ENCODE measurements at places on chromosomes 12 and 14. TPM values are rescaled to one million over a fixed set of nuclear protein-coding genes. Genes with fewer than 3 reads are reported as not detected.

SYNDIG1L gene
- 0.34 TPM for total RNA-seq

CIROP gene
- total RNA-seq, result not detected

FAIM2 gene
- total RNA-seq, result not detected

BBS10 gene
- 12.9 TPM for total RNA-seq

TTC9 gene
- 9.0 TPM for total RNA-seq

GPR84 gene
- total RNA-seq, result not detected

GUCY2C gene
- 1.2 TPM for total RNA-seq

CAPZA3 gene
- 0.36 TPM for total RNA-seq

CIT gene
- 44.1 TPM for total RNA-seq

GRCh38 chr14:74589291-74589879, 22.7 kb downstream of the LTBP2 start:
- DNase-seq, result no peak

DNA sequence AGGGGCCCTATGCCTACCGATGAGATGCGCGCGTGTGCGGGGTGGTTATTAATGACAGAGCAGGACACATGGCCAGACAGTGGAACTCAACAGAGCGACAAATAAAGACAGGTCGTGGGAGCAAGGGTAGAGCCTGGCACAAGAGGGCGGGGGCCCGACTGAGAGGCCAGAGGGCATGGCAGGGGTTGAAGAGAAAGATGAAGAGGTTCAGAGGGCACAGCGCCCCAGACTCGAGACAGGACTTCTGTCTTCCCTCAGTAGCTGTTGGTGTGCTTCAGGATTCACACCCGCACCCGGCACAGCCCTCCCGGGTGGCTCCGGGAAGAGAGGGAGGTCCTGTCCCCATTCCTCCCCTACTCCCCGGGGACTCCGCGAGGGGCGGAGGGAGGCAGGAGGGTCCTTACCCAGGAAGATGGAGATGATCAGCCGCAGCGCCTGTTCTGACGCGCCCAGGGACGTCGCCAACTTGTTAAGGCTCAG, 366 bp downstream of the LPCAT3 start:
- no peak for DNase-seq

DNA sequence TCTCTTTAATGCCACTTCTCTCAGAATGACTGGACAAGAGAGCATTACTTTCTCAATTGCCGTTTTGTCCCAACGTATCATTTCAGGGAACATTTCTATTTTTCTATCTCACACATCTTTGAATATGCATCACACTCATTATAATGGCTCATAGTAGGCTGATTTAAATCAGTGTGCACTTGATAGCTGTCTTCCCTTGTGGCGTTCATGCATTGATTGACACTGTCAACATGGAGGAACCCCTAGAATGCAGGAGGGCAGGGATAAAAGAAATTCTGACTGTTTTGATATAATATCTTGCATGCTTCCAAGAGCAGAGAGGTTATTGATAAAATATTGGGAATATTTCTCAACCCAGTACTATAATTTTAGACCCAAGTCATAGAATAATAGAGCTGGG, 1528.9 kb upstream of the FLRT2 start:
- DNase-seq, result no peak

- no peak for DNase-seq
Measured at GRCh38 chr12:68591734-68592418, 18.8 kb upstream of the RAP1B start.

- DNase-seq, result peak; percentile 39
Measured at GRCh38 chr12:71439613-71440344, at the start of gene LGR5. TSS of gene LGR5 (plus strand) at chr12:71439798. CDS start at chr12:71440081, 283 bp downstream.

- no peak for DNase-seq
Measured at GRCh38 chr12:68043435-68043834, 54.2 kb downstream of the IFNG-AS1 start.

GRCh38 chr12:99620159-99620479, 27.4 kb upstream of the GARIN6 start:
- DNase-seq, result no peak

DNA sequence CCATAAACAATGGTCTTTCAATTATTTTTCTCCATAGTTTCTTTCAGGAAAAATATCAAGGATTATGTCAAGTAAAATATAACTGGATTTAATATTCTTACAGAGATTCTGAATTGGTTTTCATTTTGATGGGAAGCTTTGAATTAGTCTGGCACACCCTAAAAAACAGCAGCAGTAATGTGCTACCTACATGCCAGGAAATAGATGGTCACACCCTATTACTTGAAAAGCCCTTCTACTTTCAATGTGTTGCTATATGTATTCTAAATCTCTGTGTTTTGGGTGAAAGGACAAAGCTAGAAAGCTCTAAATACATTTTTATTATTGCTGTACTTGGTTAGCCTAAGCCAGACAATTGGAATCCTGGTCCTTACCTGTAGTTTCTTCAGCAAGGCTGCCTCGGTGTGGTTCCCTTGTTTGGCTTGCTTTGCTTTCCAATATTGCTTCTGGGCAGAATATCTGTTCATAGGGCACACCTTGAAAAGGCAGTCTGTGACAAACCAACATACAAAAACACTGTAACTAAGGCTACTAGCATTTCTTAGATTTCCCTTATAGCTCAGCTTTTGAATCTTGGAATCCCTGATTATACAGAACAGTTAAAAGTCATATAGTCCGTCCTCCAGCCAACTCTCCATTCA, 107.6 kb downstream of the ITPR2 start:
- DNase-seq, result no peak

DNA sequence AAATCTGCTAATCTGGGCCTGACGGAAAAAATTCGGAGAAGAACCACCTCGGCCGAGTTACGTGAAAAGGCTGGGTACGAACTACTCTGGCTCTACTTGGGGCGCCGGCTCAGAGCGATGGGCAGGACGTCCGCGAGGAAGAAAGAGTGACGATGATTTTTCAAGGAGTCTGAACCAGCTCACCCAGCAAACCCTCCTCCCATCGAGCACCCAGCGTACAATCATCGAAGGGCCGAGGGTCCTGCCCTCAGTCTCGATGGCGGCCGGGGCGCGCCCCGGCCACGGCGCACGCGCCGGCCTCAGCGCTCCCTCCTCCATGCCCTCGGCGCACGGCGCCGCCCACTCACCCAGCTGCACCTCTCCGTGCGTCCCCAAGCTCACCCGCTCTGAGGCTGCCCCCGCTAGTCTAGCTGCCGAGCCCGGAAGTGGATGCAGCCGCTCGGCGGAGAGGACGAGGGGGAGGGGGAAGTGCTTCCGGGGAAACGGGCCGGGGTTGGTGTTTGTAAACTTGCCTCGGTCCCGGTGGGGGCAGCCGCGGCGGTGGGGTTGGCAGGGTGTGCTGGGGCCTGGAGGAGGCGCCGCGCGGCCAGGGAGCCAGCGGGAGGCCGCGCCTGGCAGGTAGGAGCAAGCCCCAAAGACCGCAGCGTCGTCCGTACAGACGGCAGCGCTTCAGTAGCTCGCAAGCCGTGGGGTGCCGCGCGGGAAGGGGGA, at the start of the genes CSAD and ZNF740:
Gene CSAD, minus strand, starts transcription at position 706 of the 711 bp plus-strand sequence. CDS start 7,455 bp downstream, outside the sequence.
Gene ZNF740, plus strand, starts transcription at position 503 of the 711 bp plus-strand sequence. CDS start 1,262 bp downstream, outside the sequence.
- DNase-seq, result peak; percentile 89

DNA sequence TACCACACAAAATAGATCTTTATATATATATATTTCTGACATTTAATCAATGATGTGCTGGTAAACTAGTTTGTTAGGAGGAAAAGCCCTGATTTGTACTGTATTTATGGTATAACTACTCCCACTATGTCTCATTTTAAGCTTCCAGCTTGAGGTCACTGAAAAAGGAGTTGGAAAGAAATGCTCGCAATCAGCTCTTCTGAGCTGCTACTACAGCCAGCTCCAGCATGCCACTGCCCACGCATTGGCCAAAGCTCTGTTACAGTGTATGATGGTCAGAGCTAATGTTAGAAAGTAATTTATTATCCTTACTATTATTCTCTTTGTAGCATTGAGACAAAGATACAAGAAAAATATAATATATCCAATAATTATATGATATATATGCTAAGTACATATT, 55.0 kb upstream of the PCED1B start:
- no peak for DNase-seq

- DNase-seq, result no peak
Measured at GRCh38 chr14:67335781-67336180, 23.8 kb downstream of the ATP6V1D start.

DNA sequence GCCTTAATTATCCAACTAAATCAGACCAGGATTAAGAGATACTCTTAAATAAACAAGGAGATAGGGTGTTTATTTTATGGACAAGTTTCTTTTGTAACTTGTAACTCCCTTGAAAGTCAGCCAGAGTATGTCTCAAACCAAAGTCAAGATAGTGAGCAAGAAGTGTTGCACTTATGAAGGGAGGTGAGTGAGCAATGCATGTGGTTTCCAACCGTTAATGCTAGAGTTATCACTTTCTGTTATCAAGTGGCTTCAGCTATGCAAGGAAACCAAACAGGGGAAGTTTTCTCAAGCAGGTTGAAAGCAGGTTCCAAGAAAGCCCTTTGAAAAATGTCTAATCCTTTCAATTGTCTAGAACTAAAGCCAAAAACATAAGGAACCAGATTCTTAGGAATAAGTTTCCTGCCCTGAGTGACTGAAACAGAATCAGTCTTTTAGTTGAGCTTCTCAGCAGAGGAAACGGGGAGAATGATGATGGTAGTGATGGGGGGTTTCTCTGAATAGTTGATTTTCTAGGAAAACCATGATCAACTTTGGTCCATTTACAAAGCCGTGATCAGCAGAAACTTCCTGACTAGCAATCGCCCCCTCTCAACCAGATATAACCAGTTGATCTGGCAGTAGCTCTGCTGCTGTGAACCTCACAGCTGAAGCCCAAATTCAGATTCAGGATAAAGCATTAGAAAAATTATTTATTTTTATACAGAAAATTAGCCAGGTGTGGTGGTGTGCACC, 128.4 kb downstream of the DAD1 start:
- no peak for DNase-seq

All from progenitor cell of endocrine pancreas (in vitro differentiated cells).